ENCODE measurements at places on chromosomes 6 and 20.

DNA sequence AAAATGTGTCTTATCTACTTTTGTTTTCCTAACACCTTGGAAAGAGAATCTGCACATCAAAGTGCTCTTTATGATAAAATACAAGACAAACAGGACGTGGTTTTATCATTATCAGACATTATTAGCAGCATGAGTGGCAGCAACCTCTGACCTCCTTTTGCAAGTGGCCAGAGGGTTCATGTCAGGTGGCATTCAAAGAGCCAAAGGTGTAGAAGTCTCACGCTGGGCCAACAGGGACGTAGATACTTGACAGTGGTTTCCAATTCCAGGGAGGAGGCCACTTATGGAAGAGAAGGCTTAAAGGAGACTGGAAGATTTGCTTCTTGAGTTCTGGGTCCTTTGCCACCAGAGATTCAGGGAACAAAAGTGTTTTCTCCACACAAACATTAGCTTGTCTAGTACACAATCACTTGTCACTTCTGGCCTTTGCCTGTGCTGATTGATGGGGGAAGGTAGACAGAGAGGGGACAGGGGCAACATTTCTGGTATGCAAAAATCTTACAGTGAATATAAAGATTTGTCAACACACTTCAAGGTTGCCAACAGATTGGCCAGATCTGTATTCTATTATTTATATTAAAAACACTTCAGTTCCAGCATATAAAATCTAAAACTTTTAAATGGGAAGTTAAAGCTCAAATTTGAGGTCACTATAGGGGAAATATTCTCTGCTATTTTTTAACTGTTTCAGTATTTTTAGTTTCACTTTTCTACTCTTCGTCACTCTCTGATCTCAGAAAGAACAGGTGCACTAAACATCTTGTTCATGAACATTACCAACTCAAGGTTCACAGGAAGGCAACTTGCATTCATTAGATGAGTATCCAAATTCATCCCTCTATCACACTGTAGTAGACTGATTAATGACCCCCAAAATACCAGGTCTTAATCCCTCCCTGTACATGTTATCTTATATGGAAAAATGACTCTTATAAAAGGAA is 52.1 kb upstream of the FBXO30 start:
- DNase-seq = no peak

- DNase-seq = no peak
Observed at GRCh38 chr6:155267411-155267810, 3.6 kb downstream of the CLDN20 start.

DNA sequence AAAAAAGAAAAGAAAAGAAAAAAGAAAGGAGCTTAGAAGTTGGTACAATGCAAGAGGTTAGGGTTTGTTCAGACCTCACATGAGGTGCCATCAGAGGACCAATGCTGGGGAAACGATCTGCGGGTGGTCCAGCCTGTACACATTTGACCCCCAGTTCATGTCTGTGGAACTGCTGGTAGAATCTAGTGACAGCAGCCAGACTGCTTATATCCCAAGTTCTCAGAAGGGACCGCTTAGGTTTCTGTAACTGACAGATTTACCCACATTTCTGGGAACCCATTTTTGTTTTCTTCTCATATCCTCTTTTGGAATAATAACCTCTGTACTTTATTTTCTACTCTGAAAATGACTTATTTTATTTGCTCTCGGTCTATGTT is 4.7 kb downstream of the PPP1R18 start:
- no peak for DNase-seq

- peak; percentile 28 for DNase-seq
Observed at GRCh38 chr6:34810936-34811632, 19.2 kb downstream of the BLTP3A start.

GRCh38 chr20:12056839-12057238 is 139.1 kb downstream of the BTBD3 start:
- no peak for DNase-seq

DNA sequence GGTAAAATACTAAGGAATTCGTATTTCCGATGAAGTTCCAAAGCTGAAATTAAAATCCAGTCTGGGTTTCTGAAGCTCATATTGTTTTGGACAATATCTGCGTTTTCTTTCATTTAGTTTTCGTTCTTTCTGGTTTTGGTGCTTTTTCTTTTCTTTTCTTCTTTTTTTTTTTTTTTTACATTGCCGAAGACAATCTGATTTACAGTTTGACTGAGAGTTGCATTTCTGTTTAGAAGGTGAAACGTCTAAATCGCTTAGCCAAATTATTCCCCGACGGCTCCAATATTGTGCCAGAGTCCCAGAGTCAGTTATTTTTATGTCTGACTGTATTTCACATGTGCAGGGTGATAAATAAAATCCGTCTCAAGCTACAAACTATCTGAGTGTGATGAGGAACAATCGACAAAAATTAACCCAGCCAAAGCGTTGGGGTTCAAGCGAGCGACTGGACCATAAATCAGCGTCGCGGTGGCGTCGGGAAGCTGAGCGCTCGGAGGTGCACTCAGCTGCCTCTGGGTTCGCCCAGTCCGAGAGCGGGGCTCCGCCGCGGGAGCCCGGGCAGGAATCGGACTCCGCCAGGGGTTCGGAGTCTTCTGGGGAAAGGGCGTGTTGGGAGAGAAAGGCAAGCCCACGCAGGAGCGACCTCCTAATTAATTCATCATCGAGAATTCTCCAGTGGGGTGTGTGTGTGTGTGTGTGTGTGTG is 8.2 kb upstream of the TBX18 start:
- DNase-seq = no peak

GRCh38 chr20:63808145-63808724 is 22.8 kb downstream of the ZBTB46 start:
- no peak for DNase-seq

DNA sequence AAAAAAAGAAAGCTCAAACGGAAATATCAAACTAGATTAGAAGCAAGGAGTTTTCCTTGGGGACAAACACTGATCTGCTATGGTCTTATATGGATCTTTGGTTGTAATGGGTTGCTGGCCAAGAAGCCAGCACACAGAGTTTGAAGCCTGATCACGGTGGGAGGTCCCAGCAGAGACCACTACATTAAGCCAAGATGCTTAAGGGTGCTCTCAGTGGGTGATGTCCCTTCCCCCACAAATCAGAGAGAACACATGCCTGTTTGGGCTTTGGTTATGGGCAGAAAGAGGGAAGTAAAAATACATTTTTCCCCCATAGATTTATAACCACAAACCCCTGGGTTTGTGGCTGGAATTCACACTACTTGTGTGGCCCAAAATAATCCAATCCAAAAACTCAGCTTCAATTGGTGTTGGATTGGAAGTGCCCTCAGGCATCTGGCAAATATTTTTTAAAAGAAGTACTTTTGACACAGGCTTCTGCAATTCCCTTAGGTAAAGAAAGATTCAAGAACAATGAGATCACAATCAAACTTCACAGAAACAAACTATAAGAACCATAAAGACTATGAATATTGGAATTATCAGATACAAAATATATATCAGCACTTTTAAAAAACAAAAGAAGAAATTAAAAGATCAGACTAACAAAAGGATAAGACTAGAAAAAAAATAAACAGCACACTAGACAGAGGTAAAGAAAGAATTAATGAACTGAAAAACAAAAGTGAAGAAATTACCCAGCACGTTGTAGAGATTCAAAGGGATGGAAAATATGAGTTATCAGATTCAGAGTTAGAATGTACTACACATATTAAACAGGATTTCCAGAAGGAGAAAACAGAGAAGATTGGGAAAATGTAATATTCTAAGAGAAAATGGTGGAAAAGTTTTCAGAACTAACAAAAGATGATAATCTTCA is 44.7 kb downstream of the ESF1 start:
- no peak for DNase-seq

GRCh38 chr20:49573900-49574416 is 6.0 kb upstream of the PTGIS start:
- DNase-seq = no peak

DNA sequence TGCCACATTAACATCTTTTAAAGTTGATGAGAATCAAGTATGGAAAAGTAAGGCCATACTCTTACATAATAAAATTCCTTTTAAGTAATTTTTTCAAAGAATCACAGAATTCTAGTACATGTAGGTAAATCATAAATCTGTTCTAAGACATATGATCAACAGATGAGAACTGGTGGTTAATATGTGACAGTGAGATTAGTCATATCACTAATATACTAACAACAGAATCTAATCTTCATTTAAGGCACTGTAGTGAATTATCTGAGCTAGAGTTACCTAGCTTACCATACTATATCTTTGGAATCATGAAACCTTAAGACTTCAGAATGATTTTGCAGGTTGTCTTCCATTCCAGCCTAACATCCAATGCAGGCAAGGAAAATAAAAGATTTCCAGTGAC is 11.6 kb downstream of the PLN start:
- DNase-seq = no peak

GRCh38 chr20:13552061-13552460 is 86.7 kb downstream of the TASP1 start:
- no peak for DNase-seq

GRCh38 chr6:29925321-29925720 is 17.0 kb upstream of the HLA-A start:
- DNase-seq = no peak

DNA sequence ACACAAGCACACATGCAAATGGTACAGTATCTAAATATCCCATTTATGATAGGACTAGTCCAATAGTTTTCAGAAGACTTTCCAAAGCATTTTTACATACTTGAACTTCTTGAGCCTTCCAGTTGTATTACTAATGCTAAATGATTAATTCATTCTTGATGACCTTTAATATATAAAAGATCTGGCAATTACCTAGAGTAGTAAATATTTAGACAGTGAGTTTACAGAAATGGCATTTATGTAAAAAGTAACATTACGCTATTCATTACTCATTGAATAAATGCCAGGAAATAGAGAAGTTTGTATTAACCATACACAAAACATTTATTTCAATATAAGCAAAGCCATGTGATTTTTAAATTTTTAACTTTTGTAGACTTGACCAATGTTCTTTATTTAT is 158.8 kb downstream of the DST start:
- no peak for DNase-seq

DNA sequence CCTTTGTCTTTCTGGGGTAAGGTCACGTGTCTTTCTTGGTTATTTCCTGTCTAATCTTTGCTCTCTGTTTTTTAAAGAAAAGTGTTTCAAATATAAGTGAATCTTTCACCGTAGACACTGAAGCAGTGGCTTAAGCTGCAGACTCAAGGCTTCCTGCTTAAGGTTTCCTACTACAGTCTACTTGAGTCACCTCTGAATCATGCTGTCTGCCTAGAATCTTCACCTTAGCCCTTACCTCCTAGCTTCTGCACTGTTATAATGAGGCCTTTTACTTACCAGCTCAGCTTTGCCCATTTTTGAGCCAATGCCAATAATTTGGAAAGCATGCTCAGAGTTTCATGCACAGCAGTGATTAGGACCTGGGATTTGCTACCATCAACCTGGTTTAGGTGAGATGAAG is 30.6 kb downstream of the ADGRF4 start:
- no peak for DNase-seq

GRCh38 chr6:64547594-64548268 is 912.1 kb downstream of the PHF3 start:
- DNase-seq = no peak

DNA sequence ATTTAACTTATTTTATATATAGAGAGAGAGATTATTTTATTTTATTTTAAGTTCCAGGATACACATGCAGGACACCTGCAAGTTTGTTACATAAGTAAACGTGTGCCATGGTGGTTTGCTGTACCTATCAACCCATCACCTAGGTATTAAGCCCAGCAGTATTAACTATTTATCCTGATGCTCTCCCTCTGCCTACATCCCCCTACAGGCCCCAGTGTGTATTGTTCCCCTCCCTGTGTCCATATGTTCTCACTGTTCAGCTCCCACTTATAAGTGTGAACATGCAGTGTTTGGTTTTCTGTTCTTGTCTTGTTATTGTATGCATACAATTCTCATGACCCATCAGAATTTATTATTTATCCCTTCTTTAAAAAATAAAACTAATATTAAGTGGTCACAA is 34.6 kb downstream of the FKBP1C start:
- no peak for DNase-seq

- DNase-seq = no peak
Observed at GRCh38 chr20:31851240-31851955, 6.0 kb upstream of the FOXS1 start.

GRCh38 chr6:1613688-1614447 is 4.2 kb downstream of the FOXC1 start:
- DNase-seq = no peak

DNA sequence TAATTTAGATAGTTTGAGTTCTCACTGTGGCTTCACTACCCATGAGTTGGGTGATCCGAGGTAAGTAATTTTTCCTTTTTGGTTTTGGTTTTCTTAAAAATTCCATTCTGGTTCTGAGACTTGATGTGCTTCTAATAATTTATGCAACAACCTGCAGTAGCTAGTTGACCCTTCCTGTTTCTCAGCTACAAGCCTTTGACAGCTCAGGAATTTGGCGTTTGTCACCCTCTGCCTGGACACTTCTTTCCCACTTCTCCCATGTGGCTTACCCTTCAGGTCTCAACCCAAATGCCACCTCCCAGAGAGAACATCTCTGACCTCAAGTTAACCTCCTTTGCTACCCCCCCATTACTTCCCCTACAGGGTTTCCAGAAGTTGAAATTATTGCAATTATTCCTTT is 49.7 kb upstream of the TSHZ2 start:
- no peak for DNase-seq

DNA sequence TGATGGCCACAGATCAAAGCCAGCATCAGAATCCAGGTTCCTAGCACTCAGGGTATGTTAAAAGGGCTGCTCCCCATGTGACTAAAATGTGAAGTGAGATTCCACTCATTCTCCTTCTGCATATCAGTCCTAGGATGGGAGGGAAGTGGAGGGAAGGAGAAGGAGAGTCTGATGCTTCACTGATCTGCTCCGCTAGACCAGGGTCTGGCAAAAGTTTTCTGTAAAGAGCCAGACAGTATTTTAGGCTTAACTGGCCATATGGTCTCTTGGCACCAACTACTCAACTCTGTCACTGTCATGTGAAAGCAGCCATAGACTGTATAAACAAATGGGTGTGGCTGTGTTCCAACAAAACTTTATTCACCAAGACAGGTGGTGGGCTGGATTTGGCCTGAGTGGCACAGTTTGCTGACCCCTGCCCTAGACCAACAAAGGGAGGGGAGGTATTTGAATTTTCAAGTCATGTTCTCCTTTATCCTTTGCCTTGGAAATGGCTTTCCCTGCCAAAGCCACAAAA is 22.6 kb downstream of the GHRH start:
- no peak for DNase-seq

DNA sequence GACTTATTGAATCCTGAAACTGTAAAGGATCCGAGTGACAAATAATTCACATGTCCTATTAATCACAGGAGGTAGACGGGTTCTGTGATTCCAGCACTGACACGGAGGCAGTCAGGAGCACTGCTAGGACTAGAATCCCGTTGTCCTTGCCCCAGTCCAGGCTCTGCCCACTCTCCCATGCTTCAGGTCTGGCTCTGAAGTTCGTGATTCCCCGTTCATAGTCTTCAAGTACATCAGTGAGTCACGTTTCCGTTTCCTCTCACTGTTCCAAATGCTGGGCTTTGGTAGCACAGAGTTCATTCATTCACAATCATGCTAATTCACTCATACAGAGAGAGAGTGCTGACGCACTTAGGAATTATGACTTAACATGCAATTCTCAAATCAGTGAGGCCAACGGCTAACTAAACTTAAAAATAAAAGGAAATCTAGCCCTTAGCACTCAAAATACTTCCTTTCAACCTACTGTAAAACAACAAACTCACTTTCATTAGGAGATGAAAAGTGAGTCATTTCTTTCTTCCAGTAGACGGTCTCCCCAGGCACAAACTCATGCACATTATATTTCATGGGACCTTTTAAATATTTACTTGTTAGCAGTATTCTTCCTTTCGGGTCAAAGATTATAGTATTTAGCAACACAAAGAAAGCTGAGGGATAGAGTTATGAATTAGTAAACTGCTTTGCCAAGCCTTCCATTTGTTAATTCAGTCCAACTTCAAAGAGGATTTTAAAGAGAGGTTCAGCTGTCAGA is 94.0 kb upstream of the NHSL1 start:
- DNase-seq = peak; percentile 79

Data from SW480 (cell line).